ENCODE measurements at places on chromosomes 5 and 9.

GRCh38 chr5:131263648-131264450 lies at the start of gene CDC42SE2:
TSS of gene CDC42SE2 (plus strand) at chr5:131264053. CDS start at chr5:131359494, 95,441 bp downstream.
- DNase-seq: peak; percentile 37

DNA sequence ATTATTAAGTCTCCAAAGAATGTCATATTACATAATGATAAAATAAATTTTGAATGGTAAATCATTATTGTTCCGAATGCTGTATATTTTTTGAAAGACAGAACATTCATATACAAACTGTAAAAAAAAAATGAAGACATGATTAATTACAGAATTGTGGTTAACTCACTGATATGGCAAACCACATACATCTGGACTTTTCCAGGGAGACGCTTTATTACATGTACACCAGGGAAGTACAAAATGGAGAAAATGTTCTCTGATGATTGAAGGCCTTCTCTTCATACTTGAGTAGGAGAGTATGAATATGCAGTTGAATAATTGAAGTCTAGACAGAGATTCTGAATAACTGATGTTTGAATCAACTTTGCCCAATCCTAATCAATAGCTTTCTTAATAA lies 1886.9 kb downstream of the EFNA5 start:
- no peak for DNase-seq

DNA sequence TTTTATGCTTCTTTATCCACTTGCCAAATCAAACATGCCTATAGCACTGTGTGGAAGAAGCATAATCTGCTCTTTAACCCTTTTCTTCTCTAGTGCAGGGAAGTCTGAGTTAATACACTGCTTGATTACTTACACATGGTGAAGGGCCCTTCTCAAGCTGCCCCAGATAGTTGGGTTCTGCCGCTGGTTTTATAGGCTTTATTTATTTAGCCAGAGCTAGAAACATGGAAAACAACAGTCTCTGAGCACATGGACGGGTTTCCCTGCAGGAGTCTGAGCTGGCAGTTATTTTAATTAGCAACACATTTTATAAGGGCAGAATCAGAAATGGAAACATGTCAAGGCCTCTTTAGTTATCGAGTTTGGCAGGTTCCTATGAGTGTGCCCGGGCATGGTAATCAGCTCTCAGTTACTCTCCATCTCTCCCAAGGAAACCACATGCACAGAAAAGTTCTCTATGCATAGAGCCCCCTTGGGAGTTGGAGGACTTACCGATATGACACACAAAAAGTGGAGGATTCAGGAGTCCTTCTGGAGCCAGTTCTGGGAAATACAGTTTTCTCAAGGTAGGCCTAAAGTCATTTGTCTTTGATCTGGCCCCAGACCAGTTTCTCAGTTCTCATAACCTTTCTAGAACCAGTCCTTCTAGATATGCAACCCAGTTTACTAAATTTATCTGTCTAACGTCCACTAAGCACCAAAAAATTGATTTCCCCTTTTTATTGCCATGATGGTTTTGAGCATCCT lies 564.8 kb downstream of the ACTL7B start:
- DNase-seq: no peak

DNA sequence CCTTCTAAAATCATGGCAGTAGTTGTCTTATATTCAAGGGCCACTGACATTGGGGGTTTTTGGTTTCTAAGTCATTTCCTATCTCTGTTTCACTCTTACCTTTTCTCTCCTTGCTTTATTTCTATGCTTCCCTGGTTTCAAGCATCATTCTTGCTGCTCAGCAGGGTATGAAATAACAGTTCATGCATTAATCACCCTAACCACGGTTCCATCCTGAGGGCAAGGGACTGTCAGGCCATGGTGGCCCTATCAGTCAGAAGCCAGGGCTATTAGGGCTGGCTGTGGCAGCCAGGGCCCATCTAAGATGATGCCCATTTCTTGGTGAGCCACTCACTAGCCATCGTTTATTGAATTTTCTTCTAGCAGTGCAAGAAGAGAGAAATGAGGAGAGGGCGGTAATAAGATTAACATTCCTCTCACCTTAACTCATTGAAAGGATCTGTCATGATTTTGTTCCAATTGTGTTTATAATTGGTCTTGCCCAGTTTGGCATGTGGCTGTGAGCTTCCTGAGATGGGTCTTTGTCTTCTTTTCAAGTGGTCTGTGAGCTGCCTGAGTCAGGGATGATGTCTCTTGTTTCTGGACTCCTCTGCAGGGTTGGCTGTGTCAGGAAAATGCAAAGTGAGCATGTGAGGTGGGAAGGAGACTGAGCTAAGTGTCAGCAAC lies 45.2 kb downstream of the CYSTM1 start:
- peak; percentile 66 for DNase-seq

GRCh38 chr9:84570482-84571154 lies 98.9 kb upstream of the NTRK2 start:
- DNase-seq: no peak

GRCh38 chr5:169798438-169798837 lies 161.4 kb downstream of the DOCK2 start:
- no peak for DNase-seq

DNA sequence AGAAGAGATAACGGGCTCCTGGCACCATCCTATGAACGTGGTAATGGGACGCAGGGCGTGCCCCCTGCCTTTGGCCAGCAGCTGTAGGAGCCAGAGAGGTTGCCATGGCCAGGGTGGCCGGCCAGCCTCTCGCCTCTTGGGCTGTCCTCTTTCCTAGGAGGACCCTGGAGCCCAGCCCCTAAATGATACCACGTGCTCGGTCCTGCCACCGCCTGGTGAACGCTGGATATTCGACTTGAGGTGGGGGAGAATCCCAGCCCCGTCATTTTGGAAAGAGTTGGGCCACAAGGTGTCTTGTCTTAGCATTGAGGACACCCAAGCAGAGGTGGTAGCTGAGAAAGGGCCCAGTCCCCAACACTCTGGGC lies 391 bp upstream of the NRG2 start:
- DNase-seq: no peak

- DNase-seq: no peak
Measured at GRCh38 chr9:18396102-18396728, 77.7 kb upstream of the ADAMTSL1 start.

DNA sequence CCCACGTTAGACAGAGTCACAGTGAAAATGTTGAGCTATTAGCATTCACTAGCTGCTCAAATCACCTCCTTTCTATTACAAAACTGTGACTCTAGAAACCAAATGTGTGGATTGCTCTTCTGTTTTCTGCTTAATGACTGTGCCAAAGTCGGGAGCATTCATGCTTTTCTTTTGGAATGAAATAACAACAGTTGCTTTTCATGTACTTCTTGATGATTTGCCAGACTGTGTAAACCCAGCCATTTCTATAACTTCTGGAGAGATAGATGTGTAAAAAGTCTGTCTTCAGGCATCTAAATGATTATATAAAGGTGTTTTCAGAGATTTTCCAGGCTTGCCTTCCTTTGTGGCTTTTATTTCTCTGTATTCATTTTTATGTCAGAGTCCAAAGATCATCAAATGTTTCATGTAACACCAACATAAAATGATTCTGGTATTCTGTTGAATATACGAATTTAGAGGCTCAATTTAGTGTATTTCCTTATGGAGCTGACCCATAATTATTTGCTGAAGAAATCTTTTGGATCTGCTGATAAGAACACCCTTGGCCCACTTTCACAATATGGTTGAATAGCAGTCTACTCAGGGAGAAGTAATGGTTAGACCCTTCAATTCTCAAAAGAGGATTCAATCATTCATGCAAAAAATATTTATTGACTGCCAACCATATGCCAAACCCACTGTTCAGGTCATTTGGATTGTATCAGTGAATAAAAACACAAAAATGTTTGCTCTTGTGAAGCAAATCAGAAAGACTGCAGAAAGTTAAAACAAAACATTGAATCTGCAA lies 581.2 kb downstream of the CDH18 start:
- DNase-seq: no peak

- DNase-seq: no peak
Measured at GRCh38 chr9:105050296-105050695, 122.3 kb upstream of the ABCA1 start.

GRCh38 chr9:33143241-33143661 lies 23.9 kb downstream of the B4GALT1 start:
- no peak for DNase-seq

DNA sequence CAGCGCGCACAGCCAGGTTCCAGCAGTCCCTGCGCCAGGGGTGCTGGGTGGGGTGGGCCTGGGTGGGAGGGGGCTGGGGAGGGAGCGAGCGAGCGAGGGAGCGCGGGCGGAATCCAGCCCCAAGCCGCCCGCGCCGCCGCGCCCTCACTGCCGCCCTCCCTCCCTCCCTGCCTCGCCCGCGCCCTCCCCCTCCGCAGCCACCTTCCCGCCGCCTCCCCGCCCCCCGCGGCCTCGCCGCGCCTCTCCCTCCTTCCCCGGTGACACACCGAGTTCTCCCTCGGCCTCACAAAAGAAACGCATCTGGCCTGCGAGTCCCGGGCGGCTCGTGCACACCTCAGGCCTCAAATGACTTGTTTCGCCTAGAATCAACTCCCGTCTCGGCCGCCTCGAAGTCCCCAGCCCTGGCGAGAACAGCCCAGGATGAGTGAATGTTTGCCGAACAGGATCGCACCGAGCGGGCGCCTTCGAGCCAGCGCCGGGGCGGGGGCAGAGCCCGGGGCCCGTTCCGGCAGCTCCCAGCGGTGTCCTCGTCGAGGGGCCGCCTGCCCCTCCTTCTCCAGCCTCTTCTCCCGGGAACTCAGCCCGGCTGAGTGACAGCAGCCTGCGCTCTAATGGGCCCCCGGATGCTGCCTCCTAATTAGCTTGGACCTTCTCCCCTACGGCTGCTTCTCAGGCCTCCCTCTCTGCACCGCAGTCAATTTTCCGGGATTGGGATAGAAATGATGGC lies 371 bp upstream of the PITX1 start:
- no peak for DNase-seq

DNA sequence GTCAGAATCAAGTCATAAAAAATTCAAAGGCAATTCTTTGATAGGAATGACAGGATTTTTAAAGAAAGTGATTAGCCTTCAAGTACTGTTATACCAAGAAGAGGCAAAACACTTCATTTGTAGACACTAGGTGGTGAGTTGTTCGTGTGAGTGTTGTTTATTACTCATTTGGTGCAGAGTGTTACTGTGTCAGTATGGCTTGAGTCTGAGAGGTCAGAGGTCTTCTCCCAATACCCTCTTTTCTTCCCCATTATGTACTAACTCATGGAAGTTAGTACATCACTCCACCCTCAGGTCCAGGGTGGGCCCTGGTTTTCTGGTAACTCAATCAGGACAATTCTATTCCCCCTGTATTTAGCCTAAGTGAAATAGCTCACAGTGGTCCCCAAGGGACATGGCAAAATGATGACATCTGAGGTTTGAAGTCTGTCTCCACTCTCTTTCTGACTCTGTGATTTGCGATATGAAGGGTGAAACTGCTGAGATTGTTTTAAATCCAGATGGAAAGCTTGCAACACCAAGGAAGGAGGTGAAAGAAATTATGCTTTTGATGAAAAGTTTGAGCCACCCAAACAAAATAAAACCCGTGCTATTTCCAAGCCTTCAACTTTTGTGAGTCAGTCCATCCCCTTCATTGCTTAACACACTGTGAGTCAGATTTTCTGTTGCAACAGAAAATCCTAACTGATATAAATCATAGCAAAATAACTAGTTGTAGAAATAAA lies 56.8 kb downstream of the NUDT12 start:
- DNase-seq: no peak

DNA sequence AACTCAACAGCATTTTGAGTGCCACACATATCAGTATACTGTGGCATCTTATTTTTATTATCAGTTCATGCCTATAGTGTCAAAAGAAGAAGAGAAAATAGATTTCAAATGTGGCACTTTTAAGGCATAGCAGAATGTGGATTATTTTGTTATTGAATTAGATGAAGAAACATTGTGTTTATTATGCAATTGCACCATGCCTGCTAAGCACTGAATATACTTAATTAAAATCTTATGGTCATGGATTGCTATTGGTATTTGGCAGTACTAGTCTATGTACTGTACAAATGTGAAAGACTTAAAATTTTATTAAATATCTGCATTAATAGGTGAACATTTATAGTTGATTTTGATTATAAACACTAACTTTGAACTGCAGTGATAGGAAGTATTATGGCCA lies 128.8 kb downstream of the FER start:
- no peak for DNase-seq

DNA sequence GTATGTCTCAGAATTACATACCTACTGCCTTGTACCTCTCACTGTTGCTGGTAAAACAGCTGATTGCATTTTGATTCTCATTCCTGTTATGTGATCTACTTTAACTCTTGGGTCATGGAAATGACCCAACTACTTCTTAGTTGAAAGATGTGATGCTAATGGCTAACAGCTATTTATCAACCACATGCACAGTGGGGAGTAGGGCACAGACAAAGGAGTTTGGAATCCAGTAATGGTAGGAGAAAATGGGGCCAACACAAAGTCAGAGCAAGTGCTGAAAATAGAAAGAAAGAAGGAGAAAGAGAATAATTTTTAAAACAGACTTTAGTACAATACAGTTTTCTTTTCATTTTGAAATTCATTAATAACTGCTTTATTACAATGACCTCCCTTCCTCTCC lies 241.0 kb downstream of the PTPRD start:
- DNase-seq: no peak

DNA sequence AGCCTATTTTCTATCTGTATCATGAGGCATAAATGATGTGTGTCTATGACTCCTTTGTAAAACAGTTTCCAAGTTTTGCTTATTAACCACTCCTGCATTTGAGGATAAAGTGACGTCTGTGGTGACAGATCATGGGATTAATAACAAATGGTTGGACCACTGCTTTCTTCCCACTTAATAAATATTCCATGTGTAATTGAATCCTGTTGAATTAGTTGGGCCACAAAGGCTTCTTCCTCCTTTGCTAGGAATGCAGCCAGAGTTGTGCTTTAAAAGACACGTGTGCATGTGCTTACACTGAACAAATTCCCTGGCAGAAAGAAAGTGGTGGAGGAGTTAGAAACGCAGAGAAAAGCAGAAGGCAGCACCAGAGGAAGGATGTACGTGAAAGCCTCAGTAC lies 150.2 kb downstream of the ACTBL2 start:
- DNase-seq: peak; percentile 38
